OCI-LY7 (cell line): ENCODE measurements at places on chromosomes 6 and 20.

DNA sequence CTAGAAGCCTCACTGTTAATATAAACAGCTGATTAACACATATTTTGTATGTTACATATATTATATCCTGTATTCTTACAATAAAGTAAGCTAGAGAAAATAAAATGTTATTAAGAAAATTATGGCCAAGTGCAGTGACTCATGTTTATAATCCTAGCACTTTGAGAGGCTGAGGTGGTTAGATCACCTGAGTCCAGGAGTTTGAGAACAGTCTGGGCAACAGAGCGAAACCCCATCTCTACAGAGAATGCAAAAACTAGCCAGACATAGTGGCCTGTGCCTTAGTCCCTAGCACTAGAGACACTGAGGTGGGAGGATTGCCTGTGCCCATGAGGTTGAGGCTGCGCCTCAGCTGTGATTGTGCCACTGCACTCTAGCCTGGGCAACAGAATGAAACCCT lies 81.9 kb downstream of the NCOA3 start:
- no peak for DNase-seq

GRCh38 chr6:25122622-25123237 lies 156.4 kb upstream of the CARMIL1 start:
- no peak for DNase-seq

- DNase-seq = no peak
Measured at GRCh38 chr6:7684843-7685242, 41.1 kb upstream of the BMP6 start.

GRCh38 chr6:11272491-11273192 lies 40.2 kb upstream of the NEDD9 start:
- no peak for DNase-seq

- DNase-seq = no peak
Measured at GRCh38 chr6:148151896-148152643, 190.6 kb upstream of the SASH1 start.

DNA sequence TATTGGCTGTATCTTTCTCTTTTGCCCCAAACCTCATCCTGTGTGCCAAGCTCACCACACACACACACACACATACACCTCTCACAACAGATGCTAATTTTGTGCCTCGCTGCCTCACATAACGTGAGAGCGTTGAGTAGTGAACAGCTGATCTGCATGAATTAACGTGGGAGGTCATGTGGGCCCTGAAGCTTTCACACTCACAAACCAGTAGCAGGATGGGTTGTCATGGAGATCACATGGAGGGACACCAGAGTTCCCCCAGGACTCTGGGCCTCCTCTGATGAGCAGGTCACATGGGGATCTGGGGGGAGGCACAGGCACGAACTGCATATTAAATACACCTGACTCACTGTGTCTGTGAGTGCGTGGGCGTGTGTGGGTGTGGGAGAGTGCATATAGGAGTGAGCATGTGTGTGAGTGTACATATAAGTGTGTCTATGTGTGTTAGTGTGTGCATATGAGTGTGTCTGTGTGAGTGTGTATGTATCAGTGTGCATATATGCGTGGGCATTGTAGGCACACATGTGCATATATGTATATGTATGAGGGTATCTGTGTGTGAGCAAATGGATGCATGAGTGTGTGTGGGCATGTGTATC lies 62.7 kb upstream of the SULF2 start:
- DNase-seq = no peak

GRCh38 chr6:56789879-56790278 lies 147.2 kb upstream of the DST start:
- DNase-seq = no peak

GRCh38 chr6:159104931-159105330 lies 60.1 kb upstream of the TAGAP start:
- DNase-seq = peak; percentile 95

- DNase-seq = no peak
Measured at GRCh38 chr20:57622201-57622570, 2.0 kb upstream of the ZBP1 start.

DNA sequence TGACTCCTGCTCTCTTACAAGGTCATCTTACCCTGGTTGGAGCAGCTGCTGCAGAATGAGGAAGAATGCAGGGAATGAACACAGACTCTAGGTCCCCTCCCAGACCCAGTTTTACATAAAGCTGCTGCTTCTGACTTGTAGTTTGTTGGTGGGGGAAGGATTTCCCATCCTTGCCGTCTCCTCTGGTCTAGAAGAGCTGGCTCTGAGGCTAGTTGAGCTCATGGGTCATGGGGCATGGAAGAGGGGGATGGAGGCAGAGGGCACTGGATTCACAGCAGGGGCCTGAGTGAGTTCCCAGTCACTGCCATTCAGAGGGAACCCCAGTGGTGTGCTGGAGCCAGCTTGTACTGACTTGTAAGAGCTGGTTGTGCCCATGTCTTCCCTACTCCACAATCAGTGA lies 9.2 kb upstream of the GUCA1A start:
- DNase-seq = no peak

- no peak for DNase-seq
Measured at GRCh38 chr20:10581823-10582222, 92.0 kb downstream of the JAG1 start.

DNA sequence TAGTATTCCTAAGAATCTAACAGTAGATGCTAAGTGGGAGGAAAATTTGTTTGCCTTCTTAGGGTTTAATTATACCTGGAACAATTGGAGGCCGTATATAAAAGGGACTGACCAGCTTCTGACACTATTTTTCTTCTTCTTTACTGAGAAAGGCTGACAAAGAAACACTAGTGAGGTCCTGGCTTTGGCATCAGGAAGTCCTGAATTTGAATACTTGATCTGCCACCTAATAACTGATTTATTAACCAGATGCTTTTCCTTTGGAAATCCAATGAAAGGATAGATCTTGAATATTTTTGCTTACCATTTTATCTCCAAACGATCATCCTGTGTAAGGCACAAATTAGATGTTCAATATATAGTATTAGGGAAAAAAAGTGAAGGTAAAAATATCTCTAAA lies 382.5 kb downstream of the CENPW start:
- DNase-seq = no peak

- no peak for DNase-seq
Measured at GRCh38 chr20:2136275-2136674, 34.6 kb downstream of the STK35 start.

GRCh38 chr6:84791233-84791632 lies 26.8 kb upstream of the TBX18 start:
- DNase-seq = no peak
